Activated CD8-positive, alpha-beta memory T cell treated with anti-CD3 and anti-CD28 coated beads, Interleukin-2, amount 50 U/mL, for 48 hours (primary cell): ENCODE measurements at places on chromosomes 6 and 20.

- no peak for DNase-seq
Observed at GRCh38 chr6:2162079-2162445, 83.3 kb downstream of the GMDS start.

DNA sequence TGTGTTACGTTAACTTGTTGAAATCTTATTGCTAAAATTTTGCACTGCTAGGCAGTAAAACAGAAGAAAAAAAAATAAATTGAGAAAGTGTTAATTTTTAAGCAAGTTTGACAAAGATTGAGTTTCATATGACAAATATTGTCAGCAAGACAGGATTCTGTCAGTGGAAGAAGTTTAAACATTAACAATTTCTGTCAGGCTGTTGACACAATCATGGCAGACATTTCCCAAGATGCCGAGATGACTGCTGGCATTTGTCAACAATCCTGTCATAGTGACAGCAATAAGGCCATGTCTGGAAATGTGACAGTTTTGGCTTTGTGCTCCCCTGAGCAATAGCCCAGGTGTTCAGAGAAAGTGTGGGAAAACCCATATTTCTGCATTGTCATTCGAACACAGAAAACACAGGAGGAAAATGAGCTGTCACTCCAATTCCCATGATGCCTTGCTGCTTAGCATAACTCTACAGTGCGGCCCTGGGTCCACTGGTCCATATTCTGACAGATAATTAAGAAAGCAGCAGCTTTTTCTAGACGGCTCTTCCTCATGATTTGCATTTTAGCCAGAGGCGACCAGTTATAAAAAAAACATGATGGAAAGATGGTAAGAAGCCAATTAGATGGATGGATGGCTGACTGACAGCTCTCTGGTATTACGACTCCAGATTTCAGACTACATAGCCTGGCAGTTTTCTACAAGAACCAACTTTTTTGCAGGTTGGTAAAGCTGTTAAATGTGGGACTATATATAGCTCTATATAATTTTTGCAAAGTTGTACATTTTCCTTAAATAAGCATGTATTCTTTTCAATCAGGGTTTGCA is 43.6 kb upstream of the DEFB112 start:
- no peak for DNase-seq

GRCh38 chr6:33410711-33411631 is at the start of gene PHF1:
Gene PHF1 (plus strand): TSS chr6:33411014. CDS start chr6:33412264, 1,250 bp downstream.
- peak; percentile 83 for DNase-seq

DNA sequence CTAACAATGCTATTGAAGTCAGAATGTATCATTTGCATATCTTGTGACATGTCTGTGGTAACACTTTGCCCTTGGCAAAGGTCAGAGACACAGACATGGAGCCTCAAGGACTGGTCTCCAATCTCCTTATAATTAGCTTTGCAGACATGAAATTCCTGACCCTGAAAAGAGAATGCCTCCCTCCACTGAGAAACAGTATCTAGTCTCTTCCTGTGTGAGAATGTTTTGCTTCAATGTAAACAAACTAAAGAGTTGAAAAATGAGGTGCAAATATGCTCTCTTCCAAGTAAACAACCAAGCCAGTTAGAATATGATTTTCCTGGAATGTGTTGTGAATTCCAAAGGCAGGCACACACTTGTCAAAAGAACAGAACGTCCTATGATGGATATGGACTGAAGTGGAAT is 407.1 kb upstream of the MARCKS start:
- DNase-seq = no peak

GRCh38 chr20:7375905-7376304 is 564.4 kb downstream of the HAO1 start:
- DNase-seq = no peak

DNA sequence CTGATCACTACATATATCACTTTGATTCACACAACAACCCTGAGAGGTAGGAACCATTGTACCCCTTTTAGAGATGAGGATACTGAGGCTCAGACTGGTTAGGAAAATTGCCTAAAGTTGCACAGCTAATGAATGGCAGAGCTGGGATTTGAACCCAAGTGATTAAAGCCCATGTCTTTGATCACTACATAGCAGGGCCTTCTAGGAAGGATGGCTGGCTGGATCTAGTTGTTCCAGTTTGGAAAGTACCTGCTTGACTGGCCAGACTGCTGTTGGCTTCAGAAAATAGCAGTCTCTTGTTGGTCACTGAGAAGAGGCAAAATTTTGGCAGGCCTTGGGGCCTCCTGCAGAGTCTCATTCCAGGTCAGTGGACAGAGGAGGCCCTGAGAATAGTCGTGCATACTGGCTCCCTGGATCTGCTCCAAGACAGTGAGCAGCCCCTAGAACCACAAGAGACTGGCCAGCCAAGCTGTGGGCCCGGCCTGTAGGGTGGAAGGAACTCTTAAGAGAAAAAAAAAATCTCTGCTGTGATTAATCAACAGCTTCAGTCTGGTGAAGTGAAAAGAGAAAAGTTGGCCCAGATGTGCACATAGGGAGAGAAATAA is 17.5 kb downstream of the PPARD start:
- no peak for DNase-seq

GRCh38 chr20:20989081-20989480 is 117.1 kb downstream of the LINC00237 start:
- DNase-seq = no peak

- no peak for DNase-seq
Observed at GRCh38 chr6:54415517-54415916, 107.3 kb downstream of the TINAG start.

DNA sequence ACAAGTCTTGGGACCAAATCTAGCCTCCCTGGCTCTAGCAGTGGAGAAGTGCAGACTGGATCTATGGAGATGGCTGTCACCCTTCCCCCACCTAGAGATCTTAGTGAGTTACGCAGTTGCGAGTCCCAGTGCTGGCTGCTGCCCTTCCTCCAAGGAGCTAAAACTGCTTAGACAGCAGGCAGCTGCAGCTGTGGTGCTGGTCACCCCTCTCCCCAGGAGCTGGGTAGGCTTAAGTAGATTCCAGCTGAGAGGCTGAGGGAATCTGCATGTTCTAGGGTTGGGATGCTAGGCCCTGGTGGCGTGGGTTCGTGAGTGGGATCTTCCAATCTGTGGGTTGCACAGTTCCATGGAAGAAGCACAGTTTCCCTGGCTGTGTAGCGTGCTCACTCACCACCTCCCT is 120.2 kb downstream of the SLC35B3 start:
- DNase-seq = no peak

GRCh38 chr6:15962449-15962764 is 166.5 kb upstream of the MYLIP start:
- no peak for DNase-seq

- DNase-seq = no peak
Observed at GRCh38 chr20:60447703-60448102, 489.5 kb downstream of the CDH26 start.

- DNase-seq = no peak
Observed at GRCh38 chr6:157216570-157216969, 106.7 kb downstream of the TMEM242 start.

- no peak for DNase-seq
Observed at GRCh38 chr6:54198134-54198533, 86.9 kb downstream of the MLIP start.

DNA sequence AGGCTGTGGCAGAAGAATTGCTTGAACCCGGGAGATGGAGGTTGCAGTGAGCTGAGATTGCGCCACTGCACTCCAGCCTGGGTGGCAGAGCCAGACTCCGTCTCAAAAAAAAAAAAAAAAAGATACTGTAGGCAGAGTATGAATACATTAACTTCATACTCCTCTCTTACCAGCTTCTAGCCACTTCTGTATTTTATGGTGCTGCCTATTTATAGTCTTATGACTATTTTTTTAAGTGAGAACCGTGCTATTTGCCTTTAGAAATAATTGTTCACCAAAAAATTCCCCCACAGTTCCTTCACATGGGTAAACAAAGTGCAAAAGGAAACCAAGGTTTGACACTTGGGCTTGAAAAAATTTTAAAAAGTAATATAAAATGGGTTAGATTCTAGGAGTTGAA is 1.5 kb upstream of the SNRNP48 start:
- no peak for DNase-seq

GRCh38 chr6:137878029-137878428 is 11.0 kb downstream of the TNFAIP3 start:
- DNase-seq = no peak

DNA sequence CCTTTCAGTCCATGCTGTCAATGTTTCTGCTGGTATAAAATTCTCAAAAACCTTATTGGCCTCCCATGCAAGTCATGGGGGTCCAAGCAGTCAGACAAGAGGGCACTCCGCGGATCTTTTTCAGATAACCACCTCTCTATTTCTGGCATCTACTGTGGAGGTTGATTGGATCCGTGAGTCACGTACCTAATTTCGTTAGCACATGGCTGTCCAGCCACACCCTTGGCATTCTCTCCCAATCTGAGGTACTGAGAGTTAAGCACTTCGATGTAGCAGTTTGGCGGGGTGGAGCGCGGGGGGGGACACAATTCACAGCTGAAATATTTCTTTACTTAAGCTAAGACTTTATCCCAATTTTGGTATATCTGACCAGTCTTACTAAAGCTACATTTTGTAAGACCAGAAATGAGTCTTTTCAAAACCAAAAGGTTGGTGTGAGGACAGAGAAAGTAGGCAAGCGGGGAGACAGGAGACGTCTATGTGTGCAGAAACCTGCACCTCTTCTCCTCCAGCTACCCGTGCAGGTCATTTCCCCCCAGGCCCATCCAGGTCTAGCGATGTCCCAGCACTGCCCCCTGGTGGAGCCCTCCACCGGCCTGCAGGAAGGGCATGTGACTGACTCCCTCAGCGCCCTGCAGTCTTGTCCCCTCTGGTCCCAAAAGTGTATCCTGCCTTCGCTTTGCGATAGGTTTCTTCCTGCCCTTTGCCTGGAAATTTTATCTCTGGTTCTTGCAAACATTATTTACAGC is 113.1 kb downstream of the ADAT2 start:
- peak; percentile 84 for DNase-seq

DNA sequence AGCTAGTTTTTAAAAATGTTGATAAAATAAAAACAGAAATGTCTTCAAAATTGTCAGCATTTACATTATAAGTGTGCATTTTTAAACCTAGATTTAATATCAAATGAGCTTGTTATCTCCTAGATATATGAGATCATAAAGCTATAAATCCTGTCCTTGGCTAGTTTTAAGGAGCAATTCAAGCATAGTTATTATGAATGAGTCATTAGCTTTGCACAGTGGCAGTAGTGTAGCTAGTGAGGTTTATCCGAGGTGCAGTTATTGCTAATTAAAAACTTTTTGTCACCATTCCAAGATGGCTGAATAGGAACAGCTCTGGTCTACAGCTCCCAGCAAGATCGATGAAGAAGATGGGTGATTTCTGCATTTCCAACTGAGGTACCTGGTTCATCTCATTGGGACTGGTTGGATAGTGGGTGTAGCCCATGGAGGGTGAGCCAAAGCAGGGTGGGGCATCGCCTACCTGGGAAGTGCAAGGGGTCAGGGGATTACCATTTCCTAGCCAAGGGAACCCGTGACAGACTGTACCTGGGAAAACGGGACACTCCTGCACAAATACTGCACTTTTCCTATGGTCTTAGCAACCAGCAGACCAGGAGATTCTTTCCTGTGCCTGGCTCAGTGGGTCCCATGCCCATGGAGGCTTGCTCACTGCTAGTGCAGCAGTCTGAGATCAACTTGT is 108.8 kb upstream of the SYNCRIP start:
- no peak for DNase-seq

DNA sequence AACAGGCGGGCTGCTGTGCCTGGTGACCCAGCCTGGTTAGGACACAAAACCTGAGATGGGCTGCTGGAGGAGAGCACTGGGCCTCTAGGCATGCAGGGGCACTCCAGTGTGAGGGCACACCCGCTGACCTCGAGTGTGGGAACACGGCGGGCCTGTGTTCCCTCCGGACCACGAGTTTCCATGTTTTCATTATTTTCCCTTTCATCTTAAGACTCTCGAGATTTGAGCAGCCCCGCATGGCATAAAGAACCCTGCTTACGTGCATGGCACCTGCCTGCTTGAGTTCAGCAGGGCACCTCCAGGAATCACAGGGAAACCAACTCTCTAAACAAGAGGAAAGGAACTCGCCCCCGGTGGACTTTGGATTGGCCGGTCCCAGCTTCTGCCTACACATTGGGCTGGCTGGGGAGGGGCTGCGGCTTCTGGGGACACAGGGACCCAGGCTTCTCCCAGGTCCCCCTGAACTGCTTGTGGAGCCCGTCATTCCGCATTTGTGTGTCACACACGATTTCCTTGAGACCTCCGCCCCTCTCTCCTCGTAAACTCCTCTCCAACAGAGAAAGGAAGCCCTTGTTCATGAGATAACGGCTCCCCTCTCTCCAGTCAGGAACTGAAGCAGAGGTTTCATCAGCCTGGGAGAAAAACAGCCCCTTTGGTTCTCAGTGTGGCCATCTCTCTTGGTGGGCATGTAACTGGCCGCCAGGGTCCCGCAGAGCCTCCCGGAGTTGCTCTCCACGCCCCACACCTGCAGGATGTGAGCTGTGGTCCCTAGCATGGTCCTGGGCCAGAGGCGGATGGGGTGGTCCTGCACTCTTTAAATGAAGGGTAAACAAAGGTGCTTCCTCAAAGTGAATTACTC is 181.8 kb downstream of the TTLL2 start:
- no peak for DNase-seq

DNA sequence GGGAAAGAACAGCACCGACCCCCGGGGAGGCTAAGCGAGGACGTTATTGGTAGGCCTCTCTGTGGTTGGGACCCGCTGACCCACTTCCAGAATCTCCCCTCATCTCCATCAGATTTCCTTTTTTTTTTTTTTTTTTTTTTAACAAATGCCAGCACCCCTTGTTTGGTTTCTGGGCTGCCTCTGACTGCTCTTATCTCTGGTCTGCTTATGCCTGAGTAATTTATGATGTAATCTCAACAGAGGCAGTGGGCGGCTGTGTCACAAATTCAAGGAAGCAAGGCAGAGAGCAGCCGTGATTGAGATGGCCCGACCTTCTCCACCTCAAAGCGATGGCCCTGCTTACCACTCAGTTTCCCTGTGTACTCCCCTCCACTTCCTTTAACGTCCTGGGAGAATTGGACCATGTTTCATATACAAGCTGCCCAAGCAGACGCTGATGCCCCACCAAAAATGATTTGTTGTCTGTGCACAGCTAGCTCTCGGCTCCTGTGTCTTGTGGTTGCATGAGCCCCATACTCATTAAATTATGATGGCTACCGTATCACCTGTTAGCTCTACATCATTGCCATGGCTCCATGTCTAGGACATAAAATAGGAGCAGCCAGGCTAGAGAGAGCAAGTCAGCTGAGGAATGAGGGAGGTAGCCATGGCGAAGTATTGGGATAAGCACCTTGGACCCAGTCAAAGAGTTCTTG is 98.1 kb downstream of the ZNF217 start:
- no peak for DNase-seq

DNA sequence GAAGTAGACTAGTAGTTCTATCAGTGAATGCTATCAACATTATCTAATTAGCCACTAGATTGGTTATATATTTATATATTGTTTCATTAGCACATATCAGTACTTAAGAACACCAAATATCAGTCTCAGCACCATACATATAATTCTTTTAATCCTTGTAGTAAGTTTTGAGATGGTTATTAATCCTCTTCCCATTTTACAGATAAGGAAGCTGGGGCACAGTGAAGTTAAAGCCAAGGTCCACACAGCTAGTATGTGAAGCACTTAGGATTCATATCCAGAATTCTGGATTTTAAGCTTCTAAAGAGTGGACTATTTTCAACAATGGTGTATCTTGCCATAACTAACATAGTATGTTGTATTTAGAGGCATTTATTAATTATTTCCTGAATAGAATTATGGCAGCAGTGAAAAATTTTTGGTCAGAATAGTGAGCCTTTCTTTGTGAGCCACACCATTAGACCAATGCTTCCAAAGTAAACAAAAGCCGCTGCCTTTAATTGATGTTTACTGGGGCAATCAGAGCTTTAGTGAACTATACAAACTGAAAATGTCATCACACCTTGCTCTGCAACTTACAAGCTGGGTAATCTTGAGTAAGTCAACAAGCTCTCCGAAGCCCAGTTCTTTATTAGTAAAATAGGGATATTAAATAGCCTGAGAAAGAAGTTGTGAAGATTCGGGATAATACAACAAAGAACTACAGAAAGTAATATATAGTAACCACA is 41.9 kb upstream of the HBS1L start:
- DNase-seq = no peak
